T-helper 1 cell (primary cell): ENCODE measurements at places on chromosomes 7 and 10.

GRCh38 chr7:14604606-14605005, 297.9 kb downstream of the DGKB start:
- no peak for DNase-seq

GRCh38 chr7:144854839-144855424, 19.1 kb upstream of the TPK1 start:
- no peak for DNase-seq

DNA sequence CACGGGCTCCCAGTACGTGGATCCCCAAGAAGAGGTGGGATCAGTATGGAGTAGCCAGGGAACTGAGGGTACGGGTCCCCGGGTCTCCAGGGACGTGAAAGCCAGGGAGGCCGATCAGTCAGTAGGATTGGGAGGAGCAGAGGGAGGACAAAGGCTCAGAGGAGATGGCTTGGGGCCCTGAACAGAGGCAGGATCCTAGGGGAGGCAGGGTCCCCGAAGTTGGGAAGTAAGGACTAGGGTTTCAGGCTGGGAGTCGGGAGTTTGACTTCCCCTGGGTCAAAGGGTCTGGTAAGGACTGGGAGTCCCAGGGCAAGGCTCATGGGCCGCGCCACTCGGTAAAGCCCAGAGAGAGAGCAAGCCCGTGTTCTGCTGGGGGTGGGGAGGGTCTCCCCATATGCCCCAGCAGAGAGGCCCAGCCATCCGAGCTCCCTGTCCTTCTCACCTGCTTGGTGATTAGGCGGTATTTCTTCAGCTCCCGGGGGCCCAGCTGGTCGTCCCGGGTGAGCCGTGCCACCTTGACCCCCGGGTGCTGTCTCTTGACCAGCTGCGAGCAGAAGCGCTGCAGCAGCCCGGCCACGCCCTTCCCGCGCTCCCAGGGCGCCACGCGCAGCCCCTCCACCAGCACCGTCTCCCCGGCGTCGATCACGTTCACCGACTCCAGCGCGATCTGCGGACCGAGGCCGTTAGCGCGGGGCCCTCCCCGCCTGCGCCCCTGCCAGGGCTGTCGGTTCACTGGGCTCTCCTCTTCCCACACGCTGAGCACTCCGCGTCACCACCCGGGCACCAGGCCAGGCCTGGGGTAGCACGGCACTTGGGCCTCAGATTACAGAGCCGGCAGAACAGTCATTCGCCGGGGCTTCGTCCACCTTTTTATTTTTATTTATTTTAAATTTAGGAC, 7.0 kb downstream of the NAT16 start:
- no peak for DNase-seq

- DNase-seq: no peak
Measured at GRCh38 chr10:48406204-48406603, 99.7 kb downstream of the MAPK8 start.

GRCh38 chr10:80171248-80171660, 34.1 kb downstream of the ANXA11 start:
- DNase-seq: no peak

DNA sequence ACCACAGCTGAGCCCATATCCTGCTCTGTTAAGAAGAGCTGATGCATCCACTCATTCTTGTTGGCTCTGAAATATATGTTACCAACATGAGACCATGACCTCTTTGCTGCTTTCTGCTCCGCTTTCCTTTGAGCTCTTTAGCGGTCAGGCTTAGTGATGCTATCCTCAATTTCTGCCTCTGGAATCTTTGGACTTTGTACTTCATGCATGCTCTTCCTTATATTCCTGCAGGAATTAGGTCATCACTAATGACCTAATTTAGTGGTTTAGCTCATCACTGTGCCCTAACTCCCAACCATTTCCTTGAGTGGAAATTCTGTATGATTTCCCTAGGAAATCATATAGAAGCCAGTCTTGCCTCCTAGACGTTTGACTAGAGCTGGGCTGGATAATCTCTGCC, 119.5 kb downstream of the AOAH start:
- DNase-seq: no peak

- DNase-seq: no peak
Measured at GRCh38 chr7:99651290-99651689, 28.5 kb downstream of the CYP3A5 start.

- DNase-seq: peak; percentile 19
Measured at GRCh38 chr10:87861566-87861952, 1.8 kb downstream of the KLLN start.

DNA sequence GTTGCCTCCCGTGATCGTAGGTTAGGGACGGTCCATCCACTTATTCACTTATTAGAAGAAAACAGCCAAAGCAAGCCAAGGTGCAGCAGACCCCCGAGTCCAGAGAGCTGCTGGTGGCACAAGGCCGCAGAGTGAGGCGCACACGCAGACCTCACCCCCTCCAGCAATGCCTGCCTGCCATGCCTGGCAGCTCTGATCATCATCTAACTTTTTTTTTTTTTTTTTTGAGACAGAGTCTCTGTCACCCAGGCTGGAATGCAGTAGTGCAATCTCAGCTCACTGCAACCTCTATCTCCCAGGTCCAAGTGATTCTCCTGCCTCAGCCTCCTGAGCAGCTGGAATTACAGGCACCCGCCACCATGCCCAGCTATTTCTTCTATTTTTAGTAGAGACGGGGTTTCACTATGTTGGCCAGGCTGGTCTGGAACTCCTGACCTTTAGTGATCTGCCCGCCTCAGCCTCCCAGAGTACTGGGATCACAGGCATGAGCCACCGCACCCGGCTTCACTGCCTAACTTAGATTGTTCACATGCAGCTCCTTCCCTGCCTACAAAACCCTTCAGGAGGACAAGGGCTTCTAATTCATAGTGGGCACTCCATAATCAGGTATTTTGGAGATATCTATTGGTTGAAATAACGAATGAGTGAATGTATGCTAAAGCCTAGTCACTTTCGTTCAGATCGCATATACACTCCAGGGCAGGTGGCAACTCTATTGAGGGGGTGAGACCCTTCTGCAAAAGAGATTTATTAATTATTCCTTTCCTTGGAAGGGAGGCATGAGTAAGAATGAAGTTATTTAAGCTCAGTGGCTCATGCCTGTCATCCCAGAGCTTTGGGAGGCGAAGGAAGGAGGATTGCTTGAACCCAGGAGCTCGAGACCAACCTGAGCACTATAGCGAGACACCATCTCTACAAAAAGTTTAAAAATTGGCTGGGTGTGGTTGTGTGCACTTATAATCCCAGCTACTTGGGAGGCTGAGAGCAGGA, 15.9 kb downstream of the TRIM56 start:
- no peak for DNase-seq

GRCh38 chr10:131909014-131909808, 8.4 kb downstream of the PPP2R2D start:
- no peak for DNase-seq
